ENCODE measurements at places on chromosomes 12 and 14.

DNA sequence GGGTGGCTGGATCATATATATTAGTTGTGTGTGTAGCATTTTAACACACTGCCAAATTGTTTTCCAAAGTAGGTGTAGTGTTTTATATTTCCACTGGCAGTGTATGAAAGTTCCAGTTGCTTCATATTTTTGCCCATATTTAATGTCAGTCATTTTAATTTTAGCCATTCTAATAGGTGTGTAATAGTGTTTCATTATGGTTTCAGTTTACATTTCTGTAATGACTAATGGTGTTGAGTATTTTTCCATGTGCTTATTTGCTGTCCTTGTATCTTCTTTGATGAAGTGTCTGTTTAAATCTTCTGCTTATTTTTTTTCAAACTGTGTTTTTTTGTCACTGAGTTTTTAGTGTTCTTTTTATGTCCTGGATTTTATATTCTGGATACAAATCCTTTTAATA lies 8.7 kb downstream of the TBC1D15 start:
- no peak for DNase-seq

GRCh38 chr12:75481013-75481705 lies 604 bp downstream of the GLIPR1 start:
- DNase-seq = no peak

DNA sequence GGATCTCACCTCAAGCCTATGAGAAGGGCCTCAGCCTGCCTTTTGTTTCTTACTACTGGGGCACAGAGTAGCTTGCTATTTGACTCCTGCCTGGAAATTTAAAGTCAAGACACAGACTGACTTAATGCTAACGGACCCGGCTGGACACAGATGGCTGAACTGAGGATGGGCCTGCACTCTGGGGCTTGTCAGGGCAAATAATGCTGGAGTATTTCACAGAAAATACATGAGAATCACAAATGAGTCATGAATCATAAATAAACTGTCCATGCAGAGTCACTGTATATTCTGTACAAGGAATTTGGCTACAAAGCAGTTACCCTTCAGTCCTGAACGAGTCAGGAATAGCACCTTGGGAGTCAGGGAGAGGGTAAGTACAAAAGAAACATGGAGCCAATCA lies 683.2 kb upstream of the FOXG1 start:
- DNase-seq = no peak

DNA sequence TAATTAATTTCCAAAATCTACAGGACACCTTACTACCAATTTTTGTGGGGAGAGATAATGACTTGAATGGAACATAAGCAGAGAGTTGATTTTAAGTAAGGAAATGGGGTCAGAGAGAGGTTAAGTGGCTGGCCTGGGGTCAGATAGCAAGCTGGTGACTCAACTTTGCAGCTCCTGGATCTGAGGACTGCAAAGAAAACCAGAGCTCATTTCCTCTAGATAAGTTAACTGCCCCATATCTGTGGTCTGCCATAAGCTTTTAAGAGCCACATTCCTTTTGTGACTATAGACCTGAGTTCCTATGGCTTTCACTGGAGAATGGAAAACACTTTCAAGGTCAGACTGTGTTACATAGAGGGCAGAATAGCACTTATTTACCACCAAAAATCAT lies 201.2 kb upstream of the PRICKLE1 start:
- DNase-seq = no peak

DNA sequence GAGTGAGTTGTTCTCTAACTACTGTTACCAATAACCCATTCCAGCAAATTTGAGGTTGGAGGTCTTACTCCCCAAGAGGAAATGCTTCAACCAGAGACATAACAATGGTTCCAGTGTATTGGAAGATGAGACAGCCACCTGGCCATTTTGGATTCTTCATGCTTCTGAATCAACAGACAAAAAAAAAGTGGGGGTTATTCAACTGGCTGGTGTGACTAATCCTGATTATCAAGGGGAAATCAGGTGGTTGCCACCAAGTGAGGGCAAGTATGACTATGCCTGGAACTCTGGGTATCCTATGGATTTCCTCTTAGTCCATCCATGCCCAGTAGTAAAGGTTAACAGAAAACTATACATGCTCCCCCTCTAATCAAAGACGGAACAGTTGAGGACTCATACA lies 29.9 kb upstream of the ZNF641 start:
- no peak for DNase-seq

DNA sequence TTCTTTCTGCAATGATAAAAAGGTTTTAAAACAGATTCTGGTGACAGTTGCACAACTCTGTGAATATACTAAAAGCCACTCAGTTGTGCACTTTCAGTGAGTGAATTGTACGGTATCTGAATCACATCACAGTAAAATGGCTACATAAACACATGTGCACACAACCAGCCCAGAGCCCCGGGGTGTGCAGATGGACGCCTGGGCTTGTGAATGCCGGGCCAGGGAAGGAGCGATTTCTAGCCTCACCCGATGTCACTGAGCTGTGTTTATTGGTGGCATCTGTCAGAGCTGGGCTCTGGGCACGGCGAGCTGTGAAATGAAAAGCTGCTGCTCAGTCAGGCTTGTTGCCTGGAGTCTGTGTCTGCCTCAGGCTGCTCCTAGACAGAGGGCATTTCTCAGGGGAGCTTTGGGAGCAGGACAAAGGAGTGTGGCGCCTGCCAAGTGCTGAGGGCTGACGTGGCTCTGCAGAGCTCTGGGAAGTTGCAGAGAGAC lies 25.9 kb downstream of the RHOF start:
- DNase-seq = peak; percentile 67

DNA sequence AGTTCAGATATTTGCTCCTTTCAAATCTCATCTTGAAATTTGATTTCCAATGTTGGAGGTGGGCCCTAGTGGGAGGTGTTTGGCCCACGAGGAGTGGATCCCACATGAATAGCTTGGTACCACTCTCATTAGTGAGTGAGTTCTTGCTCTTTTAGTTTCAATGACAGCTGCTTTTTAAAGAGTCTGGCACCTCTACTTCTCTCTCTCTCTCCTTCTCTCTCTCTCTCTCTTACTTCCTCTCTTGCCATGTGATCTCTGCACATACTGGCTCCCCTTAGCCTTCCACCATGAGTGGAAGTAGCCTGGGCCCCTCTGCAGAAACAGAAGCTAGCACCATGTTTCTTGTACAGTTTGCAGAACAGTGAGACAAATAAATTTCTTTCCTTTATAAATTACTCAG lies 25.1 kb downstream of the GPR65 start:
- no peak for DNase-seq

DNA sequence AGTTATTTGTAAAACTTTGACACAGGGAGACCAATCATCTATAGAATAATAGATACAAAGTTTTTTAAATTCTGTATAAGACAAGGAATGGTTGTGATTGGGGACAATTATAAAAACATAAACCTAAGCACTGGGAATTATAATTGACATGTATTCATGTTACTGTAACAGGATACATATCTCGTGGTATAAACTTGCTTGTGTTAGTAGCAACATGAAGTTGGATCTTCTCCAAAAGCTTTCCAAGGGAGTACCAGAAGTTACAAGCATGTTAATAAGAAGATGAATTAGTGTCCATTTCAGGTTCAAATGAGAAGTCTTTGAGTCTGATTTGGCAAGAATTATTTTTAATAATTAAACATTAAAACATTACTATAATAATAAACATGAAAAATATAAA lies 42.2 kb downstream of the CDKL1 start:
- no peak for DNase-seq

- DNase-seq = no peak
Observed at GRCh38 chr12:3473171-3473570, 17.8 kb upstream of the PRMT8 start.
